ENCODE measurements at places on chromosomes 7 and 10. TPM values are rescaled to one million over a fixed set of nuclear protein-coding genes. Genes with fewer than 3 reads are reported as not detected.

DNA sequence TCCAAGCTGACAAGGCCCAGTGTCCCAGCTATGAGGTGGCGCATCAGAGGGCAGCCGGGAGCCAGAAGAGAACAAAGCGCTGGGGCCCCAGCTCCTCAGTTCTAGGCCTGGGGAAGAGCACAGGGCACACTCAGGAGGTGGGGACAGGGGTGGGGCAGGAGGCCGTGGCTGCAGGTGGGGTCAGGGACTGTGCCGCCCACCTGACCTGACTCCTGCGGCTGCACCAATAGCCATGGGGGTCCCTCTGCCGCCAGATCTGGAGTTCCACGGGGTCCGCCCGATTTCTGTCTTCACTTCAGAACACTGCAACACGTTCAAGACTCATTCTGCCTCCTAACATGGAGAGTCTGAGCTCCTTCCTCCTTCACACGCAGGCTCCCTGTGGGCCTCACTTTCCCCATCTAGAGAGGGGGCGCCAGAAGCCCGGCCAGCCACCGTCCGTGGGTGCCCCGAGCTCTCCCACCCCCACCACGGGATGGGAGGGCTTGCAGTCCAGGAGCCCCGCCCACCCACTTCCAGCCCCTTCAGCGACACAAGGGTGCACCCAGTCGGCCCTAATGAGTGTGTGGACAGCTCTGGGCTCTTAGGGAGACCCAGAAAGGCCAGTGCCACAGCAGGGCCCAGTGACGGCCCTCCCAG lies 278.3 kb downstream of the MAD1L1 start:
- DNase-seq: peak; percentile 18

DRGX gene
- total RNA-seq: not detected

DNA sequence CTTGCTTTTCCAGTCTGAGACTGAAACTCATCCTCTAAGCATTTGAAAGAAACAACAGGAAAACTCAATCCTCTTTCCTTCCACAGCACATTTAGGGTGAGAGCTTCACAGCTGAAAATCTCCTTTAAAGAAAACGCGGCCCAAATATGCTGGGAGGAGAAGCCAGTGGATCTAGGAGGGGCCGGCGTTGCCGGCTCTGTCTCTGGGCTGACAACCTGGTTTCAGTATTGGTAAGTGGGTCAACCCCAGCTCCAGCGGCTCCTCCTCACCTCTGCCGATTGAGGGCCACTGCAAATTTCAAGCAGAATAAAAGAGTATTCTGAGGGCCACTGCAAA lies 75.3 kb upstream of the CPXM2 start:
- no peak for DNase-seq

DNA sequence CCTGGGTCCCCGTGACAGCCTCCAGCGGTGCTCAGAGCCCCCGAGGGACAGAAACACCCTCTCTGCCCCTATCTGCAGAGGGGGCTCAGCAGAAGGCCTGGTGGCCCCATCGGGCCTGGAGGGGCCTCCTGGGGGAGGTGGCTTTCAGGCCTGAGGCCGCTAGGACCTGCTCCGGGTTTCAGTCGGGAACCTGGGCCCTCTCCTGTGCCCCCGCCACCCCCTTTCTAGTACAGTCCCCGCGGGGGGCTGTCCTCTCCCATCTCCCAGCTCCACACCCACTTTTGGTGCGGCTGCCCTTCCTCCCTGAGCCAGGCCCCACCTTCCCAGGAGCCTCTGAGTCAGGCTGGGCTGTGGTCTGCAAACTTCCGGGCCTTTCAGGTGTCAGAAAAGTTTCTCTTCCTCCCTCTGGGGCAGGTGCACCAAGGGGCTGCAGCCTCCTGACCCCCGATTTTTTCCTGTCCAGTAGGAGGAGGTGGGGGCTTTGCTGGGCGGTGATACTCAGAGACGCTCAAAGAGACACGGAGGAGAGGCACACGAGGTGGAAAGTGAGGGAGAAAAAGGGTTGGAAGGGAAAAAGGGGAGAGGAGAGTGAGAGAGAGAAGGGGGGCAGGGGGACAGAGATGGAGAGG lies 692 bp downstream of the CARD11 start:
- no peak for DNase-seq

SPDYE5 gene
- total RNA-seq: not detected

DLX5 gene
- total RNA-seq: not detected

XRCC2 gene
- total RNA-seq: 0.67 TPM

DNA sequence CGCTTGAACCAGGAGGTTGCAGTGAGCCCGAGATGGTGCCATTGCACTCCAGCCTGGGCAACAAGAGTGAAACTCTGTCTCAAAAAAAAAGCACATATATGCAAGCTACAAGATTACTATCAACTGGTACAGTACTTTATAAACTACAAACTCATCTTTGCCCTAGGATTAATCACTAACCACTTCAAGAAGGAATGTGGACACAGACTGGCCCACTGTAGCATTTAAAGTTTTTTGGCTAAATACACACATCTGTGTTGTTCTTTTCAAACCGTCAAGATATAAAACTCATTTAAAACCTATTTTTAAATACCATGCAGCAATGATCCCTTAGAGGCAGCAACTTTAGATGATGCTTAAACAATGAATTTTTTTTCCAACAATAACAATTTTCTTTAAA lies 205.4 kb downstream of the IMMP2L start:
- DNase-seq: no peak

GRID2IP gene
- not detected for total RNA-seq

- no peak for DNase-seq
Observed at GRCh38 chr7:64312826-64313225, 935 bp upstream of the ZNF736 start.

SLC26A3 gene
- not detected for total RNA-seq

CNPY1 gene
- not detected for total RNA-seq

GRCh38 chr10:32054094-32054493 lies 2.1 kb downstream of the KIF5B start:
- DNase-seq: no peak
